A375 (cell line): ENCODE measurements at places on chromosomes 7 and 10. TPM values are rescaled to one million over a fixed set of nuclear protein-coding genes. Genes with fewer than 3 reads are reported as not detected.

The MEOX2 gene
- total RNA-seq = 45.1 and 52.5 TPM in 2 replicates

The TRIM56 gene
- total RNA-seq = 11.0 and 13.3 TPM in 2 replicates

The SLC29A3 gene
- 1.2 and 1.8 TPM in 2 replicates for total RNA-seq

The FANK1 gene
- total RNA-seq = 0.85 and 2.8 TPM in 2 replicates

The ALOX5 gene
- 0.30 TPM in 1 of 2 replicates, not detected in the other for total RNA-seq

The SEMA4G gene
- total RNA-seq = 2.4 and 3.3 TPM in 2 replicates

The LEP gene
- not detected in 2 replicates for total RNA-seq

The FBXL13 gene
- total RNA-seq = 0.64 and 0.93 TPM in 2 replicates

The ANKRD30A gene
- total RNA-seq = 4.6 and 7.1 TPM in 2 replicates

The CHRM2 gene
- total RNA-seq = 0.03 TPM in 1 of 2 replicates, not detected in the other

The CAMK1D gene
- 0.57 and 1.2 TPM in 2 replicates for total RNA-seq

The SOSTDC1 gene
- not detected in 2 replicates for total RNA-seq

The CALHM3 gene
- 0.34 and 1.2 TPM in 2 replicates for total RNA-seq

The NEUROG3 gene
- total RNA-seq = not detected in 2 replicates

The CALCR gene
- not detected in 2 replicates for total RNA-seq

The CNPY1 gene
- not detected in 2 replicates for total RNA-seq

The AZGP1 gene
- 24.6 and 29.4 TPM in 2 replicates for total RNA-seq

The TWIST1 gene
- 20.5 and 29.9 TPM in 2 replicates for total RNA-seq

The HOXA2 gene
- total RNA-seq = 1.4 TPM in 2 replicates
